ENCODE measurements at places on chromosomes 4 and X. TPM values are rescaled to one million over a fixed set of nuclear protein-coding genes. Genes with fewer than 3 reads are reported as not detected.

DNA sequence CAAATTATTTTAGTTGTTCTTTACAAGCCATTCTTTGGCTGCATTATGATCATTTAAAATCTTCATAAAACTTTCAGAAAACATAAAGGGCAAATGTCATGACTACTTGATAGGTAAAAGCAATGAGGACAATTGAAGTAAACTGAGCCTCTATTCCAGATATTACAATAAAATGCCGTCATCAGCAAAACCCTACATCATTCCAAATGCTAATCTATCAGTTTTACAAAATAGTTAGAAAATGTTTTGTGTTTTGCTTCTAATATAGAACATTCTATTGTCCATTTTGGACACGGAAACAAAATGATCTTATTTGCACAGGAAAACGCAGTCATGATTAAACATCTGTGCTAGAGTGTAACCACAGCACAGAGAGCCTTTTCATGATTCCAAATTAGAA lies 1330.6 kb upstream of the ADGRL3 start:
- H3K36me3 ChIP-seq: no peaks in the 10 kb centered on the region
- H3K4me3 ChIP-seq: no peak overlapping the region
- DNase-seq: no peak
- no peaks in the 10 kb centered on the region for H3K27me3 ChIP-seq

GRCh38 chrX:85964744-85965143 lies 82.6 kb downstream of the CHM start:
- no peak overlapping the region for H3K27ac ChIP-seq
- H3K4me1 ChIP-seq: no peaks in the 10 kb centered on the region
- no peak for DNase-seq

DNA sequence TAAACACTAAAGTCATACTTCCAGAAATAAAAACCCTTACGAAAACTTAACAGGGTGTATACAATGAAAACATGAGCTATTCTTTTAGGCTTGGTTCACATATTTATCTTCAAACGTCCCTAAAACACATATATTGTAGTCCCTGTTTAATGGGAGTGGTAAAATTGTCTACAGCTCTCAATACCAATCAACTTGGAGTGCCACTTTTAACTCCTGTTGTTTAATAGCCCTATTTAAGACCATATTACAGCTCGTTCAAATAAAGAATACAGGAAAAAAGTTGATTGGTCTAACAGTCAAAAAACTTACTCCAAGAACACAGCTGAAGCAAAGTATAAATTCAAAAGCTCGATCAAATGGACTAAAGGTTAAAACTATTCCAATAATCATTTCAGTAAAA lies 3.9 kb downstream of the UBE2D3 start:
- no peaks in the 10 kb centered on the region for H3K36me3 ChIP-seq
- no peak overlapping the region for H3K4me3 ChIP-seq
- H3K27me3 ChIP-seq: no peaks in the 10 kb centered on the region
- H3K4me1 ChIP-seq: peaks cover 3% of the 10 kb centered on the region
- H3K27ac ChIP-seq: peak overlapping the region; percentile 99

- H3K4me3 ChIP-seq: no peak overlapping the region
- H3K27me3 ChIP-seq: no peaks in the 10 kb centered on the region
- no peak overlapping the region for H3K27ac ChIP-seq
- no peaks in the 10 kb centered on the region for H3K4me1 ChIP-seq
- no peak for DNase-seq
Observed at GRCh38 chr4:156805696-156806095, 165.9 kb downstream of the PDGFC start.

PFKFB1 gene
- total RNA-seq: not detected

RBMXL3 gene
- total RNA-seq: not detected

DNA sequence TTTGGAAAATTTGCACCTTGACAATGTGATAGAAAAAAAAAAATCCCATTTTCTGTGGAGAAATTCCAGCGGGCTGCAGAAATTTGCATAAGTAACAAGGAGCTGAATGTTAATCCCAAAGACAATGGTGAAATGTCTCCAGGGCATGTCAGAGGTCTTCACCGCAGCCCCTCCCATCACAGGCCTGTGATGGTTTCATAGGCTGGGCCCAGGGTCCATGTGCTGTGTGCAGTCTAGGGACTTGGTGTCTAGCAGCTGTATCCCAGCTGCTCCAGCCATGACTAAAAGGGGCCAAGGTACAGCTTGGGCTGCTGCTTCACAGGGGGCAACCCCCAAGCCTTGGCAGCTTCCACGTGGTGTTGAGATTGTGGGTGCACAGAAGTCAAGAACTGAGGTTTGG lies 85.2 kb downstream of the ADGRA3 start:
- H3K36me3 ChIP-seq: no peaks in the 10 kb centered on the region
- H3K27ac ChIP-seq: no peak overlapping the region
- no peak overlapping the region for H3K4me3 ChIP-seq
- H3K4me1 ChIP-seq: no peaks in the 10 kb centered on the region
- H3K27me3 ChIP-seq: no peaks in the 10 kb centered on the region

DNA sequence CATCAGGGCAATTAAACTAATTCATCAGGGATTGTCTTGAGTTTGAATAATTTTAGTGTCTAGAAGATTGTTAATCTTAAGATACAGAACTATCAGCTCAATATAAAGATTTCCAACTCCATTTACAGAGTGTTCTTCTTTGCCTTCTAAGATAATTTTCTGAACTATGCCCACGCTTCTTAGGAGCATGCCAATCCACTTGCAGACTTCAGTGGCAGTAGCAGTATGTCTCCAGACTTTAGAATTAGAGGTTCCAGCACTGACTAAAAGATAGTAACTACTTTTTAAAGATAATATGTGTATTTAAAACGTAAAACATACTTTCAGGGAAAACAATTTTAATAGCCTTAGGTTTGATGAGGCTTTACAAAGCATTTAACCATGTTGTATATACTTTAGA lies 34.2 kb upstream of the GALNT7 start:
- no peaks in the 10 kb centered on the region for H3K4me1 ChIP-seq
- H3K27ac ChIP-seq: no peak overlapping the region
- no peaks in the 10 kb centered on the region for H3K27me3 ChIP-seq
- H3K4me3 ChIP-seq: no peak overlapping the region

- no peak overlapping the region for H3K4me3 ChIP-seq
- no peak for DNase-seq
- H3K27ac ChIP-seq: no peak overlapping the region
- H3K27me3 ChIP-seq: no peaks in the 10 kb centered on the region
Observed at GRCh38 chr4:56211202-56211601, 176.1 kb downstream of the AASDH start.

FAM193A gene
- total RNA-seq: 21.2 TPM

GRCh38 chr4:74218201-74218600 lies 60.3 kb downstream of the MTHFD2L start:
- no peak overlapping the region for H3K27ac ChIP-seq
- H3K4me1 ChIP-seq: no peaks in the 10 kb centered on the region

- H3K27ac ChIP-seq: no peak overlapping the region
- H3K4me1 ChIP-seq: no peaks in the 10 kb centered on the region
- H3K36me3 ChIP-seq: no peaks in the 10 kb centered on the region
- no peaks in the 10 kb centered on the region for H3K27me3 ChIP-seq
- no peak overlapping the region for H3K4me3 ChIP-seq
- DNase-seq: no peak
Observed at GRCh38 chr4:153919667-153920066, 130.8 kb upstream of the SFRP2 start.

NCAPG gene
- total RNA-seq: 2.9 TPM

DNA sequence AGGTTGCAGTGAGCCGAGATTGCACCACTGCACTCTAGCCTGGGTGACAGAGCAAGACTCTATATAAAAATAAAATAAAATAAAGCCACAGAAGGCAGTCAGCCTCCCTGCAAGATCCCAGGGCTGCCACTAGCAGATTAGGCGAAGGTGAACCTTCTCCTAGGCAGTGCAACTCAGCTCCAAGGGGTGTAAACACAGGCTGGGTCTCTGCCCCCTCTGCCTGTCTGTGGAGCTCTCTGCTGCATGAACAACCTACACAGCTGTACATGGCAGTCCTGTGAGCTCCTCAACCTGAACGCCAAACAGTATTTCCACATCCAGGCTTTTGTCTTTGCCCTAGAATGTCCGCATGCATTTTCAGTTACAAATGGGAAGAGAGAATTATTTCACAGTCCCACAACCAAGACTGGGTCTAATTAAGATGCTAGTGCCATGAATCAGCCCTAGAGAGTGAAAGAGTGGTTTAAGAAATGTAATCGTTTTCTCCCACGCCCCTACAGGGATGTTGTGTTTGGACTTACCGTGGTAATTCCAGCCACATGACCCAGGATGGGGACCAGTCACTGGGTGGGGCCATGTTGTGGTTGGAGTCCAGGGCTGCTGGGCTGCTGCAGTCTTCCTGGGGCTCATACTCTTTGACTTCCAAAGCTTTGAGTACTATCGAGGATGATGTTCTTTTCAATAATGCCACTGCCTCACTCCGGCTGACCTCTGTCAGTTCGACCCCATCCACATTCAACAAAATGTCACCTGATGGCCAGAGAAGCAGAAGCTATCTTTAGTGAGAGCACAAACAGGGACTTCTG lies 99.0 kb downstream of the FIP1L1 start:
- no peaks in the 10 kb centered on the region for H3K36me3 ChIP-seq
- no peak overlapping the region for H3K27ac ChIP-seq
- DNase-seq: no peak
- no peaks in the 10 kb centered on the region for H3K4me1 ChIP-seq

MAGEB17 gene
- not detected for total RNA-seq

- no peak for DNase-seq
- H3K4me3 ChIP-seq: no peak overlapping the region
- H3K4me1 ChIP-seq: no peaks in the 10 kb centered on the region
- H3K27ac ChIP-seq: no peak overlapping the region
Observed at GRCh38 chr4:36332782-36333131, 51.3 kb downstream of the DTHD1 start.

EMD gene
- 67.6 TPM for total RNA-seq

- no peak for DNase-seq
- no peak overlapping the region for H3K4me3 ChIP-seq
- no peaks in the 10 kb centered on the region for H3K27me3 ChIP-seq
- no peak overlapping the region for H3K27ac ChIP-seq
Observed at GRCh38 chrX:118693843-118694242, 33.6 kb upstream of the IL13RA1 start.

DNA sequence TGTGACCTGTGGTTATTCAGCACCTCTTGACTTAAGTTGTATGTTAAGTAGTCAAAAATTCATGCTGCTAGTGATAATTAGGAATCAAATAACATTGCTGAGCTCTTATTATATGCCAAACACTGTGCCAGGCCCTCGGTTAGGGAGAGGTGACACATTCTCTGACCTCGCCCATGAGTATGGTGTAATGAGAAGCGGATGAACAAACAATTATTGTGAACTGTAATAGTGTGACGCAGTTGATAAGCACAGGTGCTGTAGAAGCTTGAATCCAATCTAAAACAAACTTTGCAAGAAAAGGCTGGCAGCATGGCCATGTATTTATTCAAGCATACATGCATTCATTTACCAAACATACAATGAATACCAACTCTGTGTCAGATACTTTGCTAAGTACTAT lies 303.5 kb upstream of the HS3ST1 start:
- H3K4me3 ChIP-seq: no peak overlapping the region
- H3K4me1 ChIP-seq: no peaks in the 10 kb centered on the region
- DNase-seq: no peak
- no peaks in the 10 kb centered on the region for H3K36me3 ChIP-seq
- H3K27ac ChIP-seq: no peak overlapping the region

NLRP2B gene
- total RNA-seq: not detected

GYPA gene
- total RNA-seq: 4.2 TPM

DNA sequence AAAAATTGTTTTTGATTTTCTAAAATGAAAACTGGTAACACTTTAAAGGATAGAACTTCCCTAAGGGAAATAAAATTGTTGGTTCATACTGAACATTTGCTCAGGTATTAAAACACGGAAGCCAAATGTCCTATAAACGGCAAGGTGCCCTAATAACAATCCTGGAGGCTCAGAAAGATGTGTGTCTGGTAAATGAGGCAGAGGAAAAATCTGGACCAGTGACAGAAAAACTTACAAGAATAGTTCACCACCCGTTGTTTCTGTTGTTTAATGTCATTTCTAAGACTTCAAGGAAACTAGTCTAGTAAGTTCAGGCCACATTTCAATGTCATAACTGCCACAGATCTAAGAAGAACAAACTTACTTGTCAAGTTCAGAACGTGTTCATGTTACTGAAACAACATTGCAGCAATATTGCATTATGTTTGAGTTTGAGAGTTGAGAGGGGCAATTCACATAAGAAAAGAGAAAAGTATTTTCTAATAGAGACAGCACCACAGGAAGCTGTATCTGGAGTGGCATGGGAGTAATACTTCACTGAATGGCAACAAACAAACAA lies 476.6 kb downstream of the GRXCR1 start:
- no peaks in the 10 kb centered on the region for H3K4me1 ChIP-seq
- DNase-seq: no peak
- H3K27ac ChIP-seq: no peak overlapping the region
- H3K4me3 ChIP-seq: no peak overlapping the region

DNA sequence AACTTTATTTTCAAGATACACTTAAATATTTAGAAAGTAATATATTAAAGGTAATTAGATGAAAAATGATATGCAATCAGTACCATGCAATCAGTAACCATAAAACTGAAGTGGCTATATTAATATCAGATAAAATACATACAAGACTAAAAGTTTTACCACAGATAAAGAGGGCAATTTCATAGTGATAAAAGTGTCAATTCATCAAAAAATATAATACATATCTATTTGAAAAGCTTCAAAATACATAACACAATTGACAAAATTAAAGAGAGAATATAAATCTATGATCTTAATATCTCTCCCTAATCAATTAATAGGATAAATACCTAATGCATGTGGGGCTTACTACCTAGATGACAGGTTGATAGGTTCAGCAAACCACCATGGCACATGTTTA lies 105.5 kb downstream of the SOWAHB start:
- no peak for DNase-seq
- H3K27ac ChIP-seq: no peak overlapping the region
- H3K27me3 ChIP-seq: no peaks in the 10 kb centered on the region

Data from uterus (tissue), 4 donors.